ENCODE measurements at places on chromosomes 7 and 10.

- DNase-seq: no peak
Measured at GRCh38 chr10:59657724-59658123, 51.9 kb downstream of the SLC16A9 start.

GRCh38 chr7:50869108-50869725 is 86.5 kb upstream of the GRB10 start:
- DNase-seq: no peak

DNA sequence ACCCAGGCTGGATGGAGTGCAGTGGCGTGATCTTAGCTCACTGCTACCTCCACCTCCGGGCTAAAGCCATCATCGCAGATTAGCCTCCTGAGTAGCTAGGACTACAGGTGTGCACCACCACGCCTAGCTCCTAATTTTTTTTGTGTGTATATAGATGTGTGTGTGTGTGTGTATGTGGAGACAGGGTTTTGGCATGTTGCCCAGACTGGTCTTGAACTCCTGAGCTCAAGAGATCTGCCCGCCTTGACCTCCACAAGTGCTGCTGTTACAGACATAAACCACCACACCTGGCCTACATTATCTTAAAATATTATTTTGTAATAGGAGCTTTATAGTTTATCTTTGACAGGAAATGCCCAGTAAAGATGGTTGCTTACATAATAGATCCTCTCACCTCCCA is 25.0 kb downstream of the FOXP2 start:
- no peak for DNase-seq

- DNase-seq: no peak
Measured at GRCh38 chr7:87886875-87887274, 10.6 kb downstream of the DBF4 start.

DNA sequence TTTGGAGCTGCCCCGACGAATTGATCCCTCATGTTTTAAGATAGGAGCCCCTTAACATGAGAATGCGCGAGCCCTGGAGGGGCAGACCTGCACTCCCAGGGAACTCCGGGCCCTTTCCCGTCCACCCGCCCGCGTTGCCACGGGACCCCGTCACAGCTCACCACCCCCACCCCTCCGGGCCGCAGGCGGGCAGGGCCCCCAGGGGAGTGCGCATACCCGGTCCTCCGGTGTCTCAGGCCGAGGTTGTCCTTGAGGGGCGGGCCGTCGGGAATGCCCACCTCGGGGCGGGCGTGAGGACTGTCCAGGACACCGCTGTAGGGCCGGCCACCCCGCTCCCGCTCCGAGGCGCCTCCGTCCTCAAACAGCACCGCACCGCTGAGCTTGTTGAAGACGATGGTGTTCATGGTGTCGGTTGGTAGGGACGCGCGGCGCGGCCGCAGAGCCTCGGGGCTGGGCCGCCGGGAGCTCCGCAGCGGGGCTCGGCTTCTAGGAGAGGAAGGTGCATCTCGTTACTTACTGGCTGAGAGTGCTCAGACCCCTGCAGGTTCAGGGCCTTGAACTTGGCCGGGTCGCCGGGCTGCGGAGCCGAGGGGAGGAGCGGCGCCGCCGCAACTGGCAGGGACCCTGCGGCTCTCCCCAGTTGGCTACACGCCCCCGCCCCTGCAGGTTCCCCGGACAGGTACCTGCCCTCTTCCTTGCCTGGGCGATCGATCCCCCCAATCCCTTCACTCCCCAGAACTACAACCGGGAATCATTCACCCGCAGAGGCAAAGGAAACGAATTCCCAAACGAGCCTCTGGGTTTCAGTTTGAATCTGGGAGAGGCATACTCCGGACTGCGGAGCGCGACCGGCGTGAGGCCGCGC is 2.4 kb downstream of the MKX start:
- DNase-seq: peak; percentile 21

GRCh38 chr7:87456247-87456646 is 19.2 kb downstream of the ABCB4 start:
- DNase-seq: no peak

DNA sequence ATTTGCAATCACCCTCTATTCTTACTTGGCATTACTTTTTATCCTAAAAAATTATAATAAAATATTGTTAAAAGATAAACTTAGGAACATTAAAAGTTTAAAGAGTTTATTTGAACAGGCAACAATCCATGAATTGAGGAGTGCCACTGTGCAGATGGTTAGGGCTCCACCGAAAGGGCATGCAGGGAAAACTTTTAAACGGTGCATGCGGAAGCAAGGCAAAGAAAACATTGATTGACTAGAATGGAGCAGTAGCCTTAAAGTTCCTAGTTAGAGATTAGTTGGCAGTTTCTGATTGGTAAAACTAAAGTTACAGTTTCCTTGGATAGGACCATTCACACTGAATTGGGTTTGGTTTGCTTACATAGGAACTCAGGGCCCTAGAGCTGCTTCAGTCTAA is 17.3 kb downstream of the CC2D2B start:
- no peak for DNase-seq

DNA sequence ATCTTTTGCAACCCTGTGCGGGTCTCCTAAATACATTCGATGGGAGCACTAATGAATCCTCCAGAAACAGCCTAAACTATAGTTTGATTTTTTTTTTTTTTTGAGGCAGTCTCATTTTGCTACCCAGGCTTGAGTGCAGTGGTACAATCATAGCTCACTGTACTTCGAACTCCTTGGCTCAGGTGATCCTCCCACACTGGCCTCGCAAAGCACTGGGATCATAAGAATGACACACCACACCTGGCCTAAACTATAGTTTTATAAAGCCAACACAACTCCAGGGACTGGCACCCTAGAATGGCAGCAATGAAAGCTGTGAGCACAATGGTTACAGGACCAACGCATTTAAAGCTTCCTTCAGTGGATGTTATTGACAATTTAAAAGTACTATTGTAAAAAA is 14.5 kb upstream of the JMJD1C start:
- DNase-seq: no peak

DNA sequence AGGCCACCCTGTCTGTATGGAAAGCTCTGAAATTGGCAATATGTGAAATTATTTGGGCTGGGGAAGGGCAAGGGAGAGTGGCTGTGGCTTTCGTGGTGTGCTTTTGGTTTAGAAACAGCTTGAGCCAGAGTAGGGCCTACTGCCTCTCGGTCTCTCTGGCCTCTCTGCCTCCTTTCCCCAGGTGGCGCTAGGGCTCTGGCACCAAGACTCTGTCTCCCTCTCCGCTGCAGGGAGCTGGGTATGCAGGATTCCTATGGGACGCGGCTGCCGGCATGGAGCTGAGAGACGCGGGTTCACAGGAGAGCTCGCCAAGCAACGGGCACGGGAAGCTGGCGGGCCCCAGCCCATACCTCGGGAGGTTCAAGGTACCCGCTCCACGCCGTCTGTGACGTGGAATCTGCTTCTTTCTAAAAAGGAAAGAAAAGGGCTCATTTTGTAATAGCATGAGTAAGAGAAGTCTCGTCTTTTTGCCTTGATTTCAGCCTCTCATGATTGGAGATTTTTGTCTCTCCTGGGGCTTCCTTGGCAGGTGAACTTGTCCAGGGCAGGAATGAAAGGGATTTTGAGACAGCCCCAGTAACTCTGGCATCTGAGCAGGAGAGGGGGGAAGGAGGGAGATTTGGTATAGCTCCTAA is 105.1 kb upstream of the ANLN start:
- no peak for DNase-seq

DNA sequence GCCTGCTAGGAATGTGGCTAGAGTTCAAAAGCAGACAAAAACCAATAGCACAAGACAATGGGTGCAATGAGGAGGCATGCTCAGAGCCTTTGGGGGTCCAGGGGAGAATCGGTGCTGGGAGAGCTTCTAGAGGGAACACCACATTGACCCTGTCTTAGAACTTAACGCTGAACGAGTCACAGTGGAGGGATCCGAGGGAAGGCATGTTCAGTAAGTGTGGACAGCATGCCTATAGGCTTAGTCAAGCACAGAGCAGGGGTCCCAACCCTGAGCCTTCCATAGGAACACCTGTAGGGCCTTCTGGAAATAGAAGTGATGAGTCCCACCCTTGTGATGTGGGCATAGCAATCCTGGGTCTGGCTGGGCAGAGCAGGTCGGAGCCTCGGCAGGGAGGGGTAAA is 148.7 kb downstream of the PKD1L1 start:
- DNase-seq: no peak

GRCh38 chr7:105249216-105249615 is 139.5 kb downstream of the SRPK2 start:
- no peak for DNase-seq

- no peak for DNase-seq
Measured at GRCh38 chr10:129780901-129781795, 182.9 kb downstream of the EBF3 start.

DNA sequence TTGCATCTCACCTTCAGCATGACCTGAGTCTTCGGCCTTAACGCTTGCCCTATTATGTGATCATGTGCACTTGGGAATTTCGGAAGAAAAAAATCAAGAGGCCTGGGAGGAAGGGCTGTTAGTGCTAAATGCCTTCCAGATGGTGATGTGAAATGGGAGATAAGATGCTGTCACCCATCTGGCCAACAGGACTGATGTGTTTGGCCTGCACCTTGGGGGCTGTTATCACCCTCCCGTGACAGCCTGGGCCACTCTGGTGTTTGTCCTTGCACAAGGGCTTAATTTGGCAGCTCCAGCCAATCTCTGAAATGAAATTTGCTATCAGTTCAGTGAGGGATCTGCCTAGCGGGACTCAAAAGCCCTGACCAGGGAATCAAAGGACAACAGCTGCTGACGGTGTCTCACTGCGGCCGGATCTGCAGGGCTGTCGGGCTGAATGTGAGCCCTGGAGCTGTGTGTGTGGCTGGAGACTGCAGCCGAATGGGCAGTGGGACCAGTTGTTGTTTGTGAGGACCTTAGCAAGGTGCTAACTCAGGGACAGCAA is 131.4 kb upstream of the BTBD16 start:
- DNase-seq: no peak

DNA sequence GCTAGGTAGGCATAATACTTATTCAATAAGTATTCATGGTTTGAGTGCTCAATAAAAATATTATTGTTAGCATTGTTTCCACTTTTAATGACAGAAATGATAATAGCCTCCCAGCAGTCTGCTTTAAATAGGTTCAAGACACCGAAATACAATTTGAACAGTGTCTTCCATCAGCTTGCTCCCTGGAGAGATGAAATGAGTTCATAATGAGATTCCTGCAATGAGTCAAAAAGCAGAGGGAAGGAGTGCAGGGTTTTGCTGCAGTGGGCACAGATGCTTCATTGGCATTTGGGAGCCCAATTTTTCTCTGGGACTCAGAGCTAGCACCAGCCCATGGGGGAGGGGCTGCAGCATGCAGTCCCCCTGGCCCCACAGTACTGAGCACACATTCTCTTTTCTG is 32.6 kb upstream of the CHCHD3 start:
- DNase-seq: no peak

GRCh38 chr7:37310327-37311080 is 138.2 kb downstream of the ELMO1 start:
- peak; percentile 36 for DNase-seq

DNA sequence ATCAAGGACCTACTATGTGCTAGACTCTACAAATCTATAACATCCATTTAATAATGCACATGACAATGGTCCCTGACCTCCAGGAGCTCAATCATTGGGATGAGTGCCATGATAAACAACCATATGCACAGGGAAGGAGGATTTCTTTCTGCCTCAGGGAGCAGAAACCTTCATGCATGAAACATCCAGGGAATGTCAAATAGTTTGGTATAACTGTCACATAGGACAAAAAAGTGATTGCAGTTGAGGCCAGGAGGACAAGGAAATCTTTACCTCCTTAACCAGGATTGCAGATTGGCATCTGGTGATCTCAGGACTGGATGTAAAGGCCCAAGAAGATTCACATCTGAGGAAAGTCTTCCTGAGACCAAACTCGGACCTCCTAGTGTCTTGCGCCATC is 993.1 kb downstream of the KCNMA1 start:
- DNase-seq: no peak

DNA sequence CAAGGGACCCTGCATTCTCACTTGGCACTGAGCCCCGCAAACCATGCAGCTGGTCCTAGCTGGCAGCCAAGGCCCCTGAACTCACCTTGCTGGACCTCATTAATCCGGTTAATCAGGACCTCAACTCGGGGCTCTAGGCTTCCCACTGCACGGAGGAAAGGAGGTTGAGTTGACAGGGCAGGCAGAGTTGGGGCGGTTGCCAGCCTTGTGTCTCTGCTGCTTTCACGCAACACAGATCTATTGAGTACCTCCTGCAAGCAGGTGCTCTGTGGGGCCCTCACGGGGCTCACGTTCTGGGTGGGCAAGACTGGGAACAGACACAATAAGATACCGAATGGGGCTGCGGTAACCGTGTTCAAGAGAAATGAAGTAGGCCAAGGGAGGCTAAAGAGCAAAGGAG is 6.2 kb downstream of the SYCE1 start:
- no peak for DNase-seq

GRCh38 chr10:77889277-77889903 is 37.2 kb downstream of the DLG5 start:
- no peak for DNase-seq

GRCh38 chr7:50803359-50804337 is 21.0 kb upstream of the GRB10 start:
- DNase-seq: no peak

GRCh38 chr7:6266699-6267098 is 5.7 kb downstream of the CYTH3 start:
- no peak for DNase-seq

GRCh38 chr7:118109607-118110006 is 74.4 kb upstream of the LSM8 start:
- DNase-seq: no peak

GRCh38 chr10:79090134-79090803 is 21.5 kb downstream of the ZMIZ1 start:
- DNase-seq: no peak

DNA sequence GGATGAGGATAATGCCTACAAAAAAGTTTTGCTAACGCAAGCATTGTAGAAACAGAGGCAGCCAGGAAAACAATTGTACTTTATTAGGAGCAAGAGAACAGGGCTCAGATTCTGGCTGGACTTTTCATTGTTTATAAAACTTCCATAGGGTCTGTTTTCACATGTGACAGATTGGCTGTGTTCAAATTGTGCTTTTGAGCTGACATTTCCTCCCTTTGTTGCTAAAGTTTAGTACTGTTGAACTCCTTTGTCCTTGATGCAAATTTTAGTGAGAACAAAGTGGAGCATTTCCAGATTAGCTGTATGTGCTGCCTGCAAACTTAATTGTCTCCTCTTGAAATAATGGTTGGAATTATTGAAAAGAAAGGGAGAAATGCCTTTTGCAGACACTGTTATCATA is 221.0 kb upstream of the FZD1 start:
- DNase-seq: no peak

- DNase-seq: no peak
Measured at GRCh38 chr7:28086198-28086597, 94.4 kb downstream of the JAZF1 start.

DNA sequence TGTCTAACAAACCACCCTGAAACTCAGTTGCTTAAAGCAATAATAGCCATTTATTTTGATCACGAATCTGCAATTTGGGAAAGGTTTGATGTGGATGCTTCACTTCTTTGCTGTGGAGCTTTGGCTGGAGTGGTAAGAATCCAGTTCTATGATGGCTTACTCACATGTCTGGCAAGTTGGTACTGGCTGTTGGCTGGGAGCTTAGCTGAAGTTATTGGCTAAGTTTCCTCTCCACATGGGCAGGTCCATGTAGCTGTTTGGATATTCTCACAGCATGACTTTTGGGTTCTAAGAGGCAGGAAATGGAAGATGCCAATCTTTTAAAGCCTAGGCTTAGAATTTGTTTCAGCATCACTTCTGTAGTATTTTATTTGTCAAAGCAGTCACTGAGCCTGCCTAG is 277.6 kb upstream of the NRP1 start:
- no peak for DNase-seq

Data from activated CD4-positive, alpha-beta T cell treated with anti-CD3 and anti-CD28 coated beads, Interleukin-2, amount 10 ng/mL, durations not matched to agents 7 days and 5 days (primary cell).